ENCODE measurements at places on chromosomes 4 and X.
A peak's percentile ranks its signal among the peaks of the same experiment; 100 is the strongest.

DNA sequence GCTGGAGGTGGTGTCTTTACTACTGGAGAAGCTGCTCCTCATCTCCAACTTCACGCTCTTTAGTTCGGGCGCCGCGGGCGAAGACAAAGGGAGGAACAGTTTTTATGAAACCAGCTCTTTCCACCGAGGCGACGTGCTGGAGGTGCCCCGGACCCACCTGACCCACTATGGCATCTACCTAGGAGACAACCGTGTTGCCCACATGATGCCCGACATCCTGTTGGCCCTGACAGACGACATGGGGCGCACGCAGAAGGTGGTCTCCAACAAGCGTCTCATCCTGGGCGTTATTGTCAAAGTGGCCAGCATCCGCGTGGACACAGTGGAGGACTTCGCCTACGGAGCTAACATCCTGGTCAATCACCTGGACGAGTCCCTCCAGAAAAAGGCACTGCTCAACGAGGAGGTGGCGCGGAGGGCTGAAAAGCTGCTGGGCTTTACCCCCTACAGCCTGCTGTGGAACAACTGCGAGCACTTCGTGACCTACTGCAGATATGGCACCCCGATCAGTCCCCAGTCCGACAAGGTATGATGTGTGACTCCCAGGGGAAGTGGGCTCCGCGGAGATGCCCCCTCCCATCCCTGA, 634 bp downstream of the LRAT start:
- DNase-seq, result no peak

- DNase-seq, result peak; percentile 14
Measured at GRCh38 chr4:187577941-187578480, 417.6 kb upstream of the ZFP42 start.

- DNase-seq, result peak; percentile 31
Measured at GRCh38 chr4:169765835-169766234, 8.1 kb upstream of the HPF1 start.

DNA sequence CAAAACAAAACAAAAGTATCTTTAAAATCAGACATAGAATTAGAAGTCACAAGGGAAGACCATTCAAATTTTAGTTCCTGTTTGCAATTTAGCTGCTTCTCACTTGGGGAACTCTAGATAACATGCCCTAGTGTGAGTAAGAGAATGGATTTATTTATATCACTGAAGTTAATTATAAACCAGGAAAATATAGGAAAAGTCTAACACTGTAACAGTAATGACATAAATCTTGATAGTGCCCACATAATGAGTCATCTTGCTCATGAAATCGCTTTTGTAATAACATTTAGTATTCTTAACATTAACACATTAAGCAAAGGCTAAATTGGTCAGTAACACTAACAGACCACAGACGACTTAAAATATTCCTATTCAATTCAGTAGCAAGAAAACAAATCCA, 710.7 kb downstream of the STPG2 start:
- DNase-seq, result no peak

- no peak for DNase-seq
Measured at GRCh38 chrX:13898083-13898482, 81.2 kb upstream of the GPM6B start.

DNA sequence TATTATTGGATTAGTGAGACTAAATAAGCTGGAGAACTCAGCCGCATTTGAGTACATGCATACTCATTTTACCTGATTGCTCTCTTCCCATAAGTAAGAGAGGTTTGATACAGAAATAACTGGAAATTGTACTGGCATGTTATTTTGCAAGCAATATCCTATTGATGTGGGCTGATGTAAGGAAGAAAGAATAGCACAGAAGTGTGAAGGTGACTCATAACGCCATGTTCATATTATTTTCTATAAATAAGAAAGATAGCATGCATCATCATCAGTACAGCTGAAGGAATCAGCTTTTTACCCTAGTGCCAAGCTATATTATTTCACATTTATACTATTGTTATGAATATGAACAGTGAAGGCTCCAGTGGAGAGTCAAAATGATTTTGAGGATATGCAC, 138.3 kb upstream of the FAM47A start:
- DNase-seq, result no peak

DNA sequence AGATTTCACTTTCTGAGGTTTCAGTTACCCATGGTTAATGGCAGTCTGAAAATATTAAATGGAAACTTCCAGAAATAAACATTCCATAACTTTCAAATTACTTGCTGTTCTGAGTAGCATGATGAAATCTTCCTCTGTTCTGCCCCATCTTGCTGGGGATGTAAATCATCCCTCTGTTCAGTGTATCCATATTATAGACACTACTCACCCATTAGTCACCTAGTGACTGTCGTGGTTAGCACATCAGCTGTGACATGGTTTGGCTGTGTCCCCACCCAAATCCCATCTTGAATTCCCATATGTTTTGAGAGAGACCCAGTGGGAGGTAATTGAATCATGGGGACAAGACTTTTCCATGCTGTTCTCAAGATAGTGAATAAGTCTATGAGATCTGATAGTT, 125.5 kb upstream of the GIMD1 start:
- DNase-seq, result no peak

DNA sequence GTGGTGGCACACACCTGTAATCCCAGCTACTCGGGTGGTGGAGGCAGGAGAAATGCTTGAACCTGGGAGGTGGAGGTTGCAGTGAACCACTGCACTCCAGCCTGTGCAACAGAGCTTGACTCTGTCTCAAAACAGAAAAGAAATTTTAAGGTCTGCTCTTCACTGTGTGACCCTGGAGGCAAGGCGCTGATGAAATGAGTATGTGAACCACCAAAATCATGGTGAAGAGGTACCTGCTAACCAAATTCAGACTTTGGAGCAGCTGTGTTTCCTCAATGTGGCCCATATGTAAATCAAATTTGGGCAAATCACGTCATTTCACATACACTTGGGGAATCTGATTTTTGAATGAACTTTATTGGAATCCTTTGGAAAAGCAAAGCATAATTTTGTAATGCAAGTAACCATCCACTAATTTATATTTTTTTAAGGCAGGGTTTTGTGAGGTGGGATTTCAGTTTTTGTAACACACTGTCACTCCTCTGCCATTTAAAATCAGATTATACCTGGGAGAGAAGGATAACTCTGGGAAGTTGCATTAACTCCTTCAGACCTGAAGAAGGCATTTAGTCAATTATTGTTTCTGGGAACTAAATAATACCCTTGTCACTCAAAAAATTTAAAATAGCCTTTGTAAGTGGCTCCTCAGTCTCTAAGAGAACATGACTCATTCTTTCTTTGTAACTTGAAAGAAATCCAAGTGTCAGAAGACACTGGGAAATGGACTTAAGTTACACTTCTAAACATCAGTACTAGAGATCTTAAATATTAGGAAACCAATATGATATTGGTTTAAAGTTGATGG, 24.0 kb downstream of the DOCK11 start:
- DNase-seq, result peak; percentile 6

DNA sequence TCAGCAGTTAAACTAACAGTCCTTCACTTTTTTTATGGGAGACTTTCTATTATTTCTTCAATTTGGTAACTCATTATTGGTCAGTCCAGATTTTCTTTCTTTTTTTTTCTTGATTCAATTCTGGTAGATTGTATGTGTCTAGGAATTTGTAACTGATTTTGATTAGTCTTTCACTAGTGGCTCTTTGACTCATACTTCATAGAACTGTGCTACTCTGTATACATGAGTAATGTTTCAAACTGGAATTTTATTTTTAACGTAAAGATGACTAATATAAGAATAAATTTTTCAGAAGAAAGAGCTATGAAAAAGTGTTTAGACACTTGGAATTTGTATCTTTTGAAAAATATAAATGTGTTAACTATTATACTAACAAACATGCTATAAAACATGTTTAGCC, 813.0 kb downstream of the TRAM1L1 start:
- DNase-seq, result no peak

DNA sequence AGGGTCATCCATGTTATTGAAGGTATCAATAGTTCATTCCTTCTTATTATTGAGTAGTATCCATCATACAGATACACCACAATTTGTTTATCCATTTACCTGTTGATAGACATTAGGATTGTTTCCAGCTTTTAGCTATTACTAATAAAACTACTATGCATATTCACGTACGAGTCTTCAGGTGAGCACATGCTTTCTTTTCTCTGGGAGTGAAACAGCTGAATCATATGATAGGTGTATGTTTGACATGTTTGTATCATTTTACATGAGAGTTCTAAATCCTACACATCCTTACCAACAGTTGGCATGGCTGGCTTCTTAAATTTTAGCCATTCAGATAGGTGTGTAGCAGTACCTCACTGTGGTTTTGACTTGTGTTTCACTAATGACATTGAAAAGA, 556.6 kb upstream of the DIPK2B start:
- DNase-seq, result no peak

DNA sequence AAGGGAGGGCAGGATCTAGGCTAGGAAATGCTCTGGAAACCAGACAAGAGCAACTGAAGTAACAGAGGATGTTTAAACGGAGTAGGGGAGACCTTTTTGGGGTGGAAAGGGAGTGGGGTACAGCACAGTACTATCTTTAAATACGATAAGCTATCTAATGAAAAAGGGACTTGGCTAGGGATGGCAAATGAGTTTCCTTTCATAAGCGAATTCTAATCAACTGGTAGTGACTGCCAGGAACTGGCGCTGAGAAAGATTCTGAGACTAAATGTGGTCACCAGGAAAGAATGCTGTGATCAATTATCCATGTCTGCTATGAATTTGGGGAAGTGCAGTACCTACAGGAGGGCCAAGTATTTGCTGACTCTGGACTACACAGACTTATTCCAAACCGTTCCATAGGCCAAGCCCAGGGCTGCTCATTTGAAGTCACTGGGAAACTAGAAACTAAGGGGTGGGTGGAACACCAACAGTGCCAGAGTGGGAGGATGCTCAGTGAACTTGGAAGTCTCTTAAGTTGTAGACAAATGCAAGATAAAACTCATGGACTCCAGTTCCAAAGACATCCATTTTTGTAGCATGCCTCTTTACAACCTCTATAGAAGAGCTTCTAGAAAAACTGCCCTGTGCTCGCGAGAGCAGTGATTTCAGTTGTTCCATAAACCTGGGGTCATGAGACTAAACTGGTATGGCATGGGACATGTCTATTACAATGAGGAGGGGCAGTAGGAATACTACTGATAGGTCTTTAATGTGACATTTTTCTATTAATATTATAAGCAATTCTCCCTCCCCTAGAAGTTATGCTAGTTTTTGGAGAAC, 2.0 kb downstream of the TRAPPC2 start:
- peak; percentile 17 for DNase-seq

DNA sequence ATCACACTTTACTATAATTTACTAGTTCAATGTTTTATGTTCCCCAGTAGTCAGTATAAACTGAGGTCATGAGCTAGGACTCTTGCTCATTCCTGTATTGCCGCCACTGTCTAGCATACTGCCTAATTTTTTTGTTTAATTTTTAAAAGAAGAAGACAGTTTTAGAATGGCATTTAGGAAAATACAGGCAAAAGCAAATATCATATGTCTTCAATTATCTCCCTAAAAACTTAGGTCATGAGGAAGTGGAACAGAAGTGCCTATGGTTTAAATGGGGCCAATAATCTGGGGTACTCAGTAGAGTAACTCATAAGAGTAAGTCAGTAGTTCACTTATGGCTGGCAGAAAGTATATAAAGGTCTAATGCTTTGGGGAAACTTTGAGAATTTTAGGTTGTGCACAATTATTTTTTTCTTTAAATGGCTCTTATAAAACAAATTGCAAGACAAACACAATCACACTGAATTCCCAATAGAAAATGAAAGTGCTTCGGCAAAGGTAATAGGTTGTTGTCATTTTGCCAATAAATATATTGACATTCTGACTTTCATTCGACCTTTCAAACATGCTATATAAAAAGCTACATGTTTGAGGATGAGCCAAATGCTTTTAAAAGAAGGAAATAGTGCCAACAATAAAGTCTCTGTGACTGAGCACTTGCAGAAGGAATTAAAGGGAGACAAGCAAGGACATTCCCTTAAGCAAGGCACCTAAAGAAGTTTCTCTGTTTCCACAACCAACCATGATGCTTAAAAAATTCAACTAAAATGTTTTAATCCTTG, 390.1 kb downstream of the PDGFC start:
- DNase-seq, result peak; percentile 6

- DNase-seq, result no peak
Measured at GRCh38 chr4:150117094-150117493, 38.8 kb downstream of the DCLK2 start.

DNA sequence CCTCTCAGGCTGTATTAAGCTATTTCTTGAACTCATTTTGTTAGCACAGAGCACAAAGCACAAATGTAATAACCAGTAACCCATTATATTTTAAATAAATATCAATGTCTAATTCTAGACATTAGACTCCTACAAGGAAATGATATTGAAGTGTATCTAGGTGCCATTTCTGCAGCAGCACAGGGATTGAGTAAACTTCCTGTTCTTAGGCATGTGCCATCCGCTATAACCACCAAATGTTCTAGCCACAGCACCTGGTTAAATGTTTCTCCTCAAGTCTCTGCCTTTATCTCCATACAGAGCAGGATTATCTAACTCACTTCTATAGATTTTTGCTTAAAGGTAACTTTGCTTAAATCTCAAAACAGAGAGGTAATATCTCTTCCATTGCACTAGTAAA, 51.4 kb downstream of the SGMS2 start:
- no peak for DNase-seq

GRCh38 chrX:56802921-56803849, 74.1 kb downstream of the NBDY start:
- DNase-seq, result peak; percentile 61

GRCh38 chrX:69104756-69105434, 60.4 kb downstream of the PJA1 start:
- DNase-seq, result no peak

GRCh38 chr4:37732526-37733186, 46.5 kb upstream of the RELL1 start:
- no peak for DNase-seq

DNA sequence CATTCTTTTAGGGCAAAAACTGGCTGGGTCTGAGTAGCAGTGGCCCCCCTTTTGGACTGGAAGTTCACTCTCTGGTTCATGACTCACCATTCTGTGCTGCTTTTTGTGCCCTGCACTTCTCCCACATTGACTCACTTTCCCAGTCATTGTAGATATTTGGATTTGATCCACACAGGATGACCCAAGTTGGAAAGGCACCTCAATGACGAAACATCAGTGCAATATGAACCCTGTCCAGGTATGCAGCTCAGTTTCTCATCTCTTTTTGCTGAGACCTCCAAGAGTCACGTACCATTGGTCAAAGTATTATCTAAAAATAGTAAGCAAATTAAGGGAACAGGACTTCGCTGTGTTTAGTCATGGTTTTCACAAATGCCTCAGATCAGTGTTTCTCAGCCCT, 92.7 kb downstream of the CBLL2 start:
- DNase-seq, result peak; percentile 39

- no peak for DNase-seq
Measured at GRCh38 chr4:96471956-96472867, 632.3 kb downstream of the PDHA2 start.

DNA sequence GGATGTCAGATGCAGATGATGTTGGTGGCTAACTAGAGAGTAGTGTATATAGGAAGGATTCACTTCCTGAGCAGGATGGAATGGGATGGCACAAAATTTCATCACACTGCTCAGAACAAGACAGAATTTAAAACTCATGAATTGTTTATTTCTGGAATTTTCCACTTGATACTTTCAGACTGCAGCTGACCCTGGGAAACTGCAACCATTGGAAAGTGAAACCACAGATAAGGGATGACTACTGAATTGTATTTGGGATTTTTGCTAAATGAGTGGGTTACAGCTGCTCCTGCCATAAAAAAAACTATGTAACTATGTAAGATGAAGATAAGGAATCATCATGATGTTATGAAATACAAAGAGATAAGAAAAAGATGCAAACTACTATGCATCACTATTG, 51.4 kb downstream of the NPY5R start:
- DNase-seq, result no peak
